ENCODE measurements at places on chromosomes 2 and 18.

- no peak for DNase-seq
Observed at GRCh38 chr2:101672047-101672446, 25.5 kb upstream of the MAP4K4 start.

DNA sequence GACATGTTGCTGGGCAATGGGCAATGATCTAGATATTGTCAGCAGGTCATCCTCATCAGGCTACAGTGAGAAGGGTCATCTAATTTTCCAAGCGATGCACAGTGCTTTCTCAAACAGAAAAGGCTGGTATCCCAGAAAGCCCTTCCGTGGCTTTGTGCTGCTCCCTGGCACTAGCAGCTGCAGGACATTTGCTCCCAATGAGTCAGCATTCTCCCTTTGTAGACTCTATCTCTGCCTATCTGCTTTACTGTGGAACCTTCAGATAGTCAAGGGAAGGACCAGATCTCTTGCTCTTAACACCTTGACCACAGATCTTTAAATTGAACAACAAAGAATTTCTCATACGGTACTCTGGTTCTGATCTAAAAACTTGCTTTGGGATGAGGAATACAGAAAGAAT lies 101.4 kb downstream of the CDH2 start:
- no peak for DNase-seq

DNA sequence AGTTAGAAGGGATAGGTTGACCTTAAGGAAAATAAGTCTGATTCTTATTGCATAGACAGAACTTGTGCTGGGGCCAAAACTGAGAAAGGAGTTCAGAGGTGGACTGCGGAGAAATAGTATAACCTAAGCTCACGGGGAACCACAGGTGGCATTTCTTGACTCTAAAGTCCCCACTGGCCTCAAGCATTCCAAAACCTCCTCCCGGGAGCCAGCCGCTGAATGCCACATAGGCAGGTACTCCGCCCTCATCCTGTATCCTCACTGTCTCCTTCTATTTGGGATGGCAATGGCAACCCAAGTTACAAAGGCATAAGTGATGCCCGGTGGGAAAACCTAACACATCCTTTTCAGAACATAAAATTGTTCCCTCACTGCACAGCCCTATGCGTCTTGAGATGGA lies 173.0 kb downstream of the SP3 start:
- DNase-seq: no peak

DNA sequence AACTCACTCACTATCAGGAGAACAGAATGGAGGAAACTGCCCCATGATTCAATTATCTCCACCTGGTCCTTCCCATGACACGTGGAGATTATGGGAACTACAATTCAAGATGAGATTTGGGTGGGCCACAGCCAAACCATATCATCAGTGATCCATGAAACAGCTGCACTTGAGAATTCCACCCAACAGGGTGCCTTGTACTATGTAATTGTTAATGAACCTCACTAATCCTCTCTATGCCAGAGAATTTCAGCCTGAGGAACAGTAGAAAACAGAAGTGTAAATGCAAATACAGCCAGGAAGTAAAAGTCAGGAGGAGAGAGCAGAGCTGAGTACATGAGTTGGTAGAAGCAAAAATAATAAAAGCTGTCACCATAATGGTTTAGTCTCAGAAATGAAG lies 261.4 kb downstream of the EPHA4 start:
- no peak for DNase-seq

DNA sequence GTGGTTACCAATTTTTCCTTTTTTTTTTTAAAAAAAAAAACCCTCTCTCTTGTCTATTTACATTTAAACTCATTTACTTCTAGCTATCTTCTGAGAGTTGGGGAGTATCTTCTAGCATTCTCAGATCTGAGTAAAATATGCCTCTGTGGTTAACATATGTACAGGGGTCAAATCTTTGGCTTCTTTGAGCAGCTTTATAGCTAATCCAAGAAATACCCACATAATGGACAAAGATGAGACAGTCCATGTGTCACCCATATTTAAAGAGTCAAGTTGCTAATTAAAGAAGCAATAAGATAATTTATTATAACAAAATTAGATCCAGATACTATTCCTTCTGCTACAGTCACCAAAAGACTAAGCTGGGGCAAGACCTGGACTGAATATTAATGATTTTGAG lies 139.0 kb upstream of the HNRNPA3 start:
- no peak for DNase-seq

- no peak for DNase-seq
Observed at GRCh38 chr2:188452084-188452483, 160.4 kb downstream of the GULP1 start.

DNA sequence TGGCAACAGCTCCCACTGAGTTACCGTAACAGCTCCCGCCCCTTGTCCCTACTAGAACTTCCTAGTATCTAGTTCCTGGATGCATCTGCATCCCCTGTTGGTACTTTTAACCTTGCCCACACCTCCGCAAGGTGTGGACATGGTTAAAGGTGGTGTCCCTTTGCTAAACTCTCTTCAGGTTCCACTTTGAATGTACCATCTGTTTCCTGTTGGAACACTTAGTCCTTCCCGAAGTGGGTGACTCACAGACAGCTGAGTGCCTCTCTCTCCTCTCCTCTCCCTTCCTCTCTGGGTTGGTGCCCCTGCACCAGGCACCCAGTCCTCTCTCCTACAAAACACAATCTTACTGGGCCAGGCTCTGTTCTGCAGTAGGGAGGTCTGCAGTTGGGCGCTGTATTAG lies 19.6 kb upstream of the REL start:
- DNase-seq: no peak

GRCh38 chr2:63792530-63792929 lies 49.2 kb upstream of the UGP2 start:
- DNase-seq: peak; percentile 51

DNA sequence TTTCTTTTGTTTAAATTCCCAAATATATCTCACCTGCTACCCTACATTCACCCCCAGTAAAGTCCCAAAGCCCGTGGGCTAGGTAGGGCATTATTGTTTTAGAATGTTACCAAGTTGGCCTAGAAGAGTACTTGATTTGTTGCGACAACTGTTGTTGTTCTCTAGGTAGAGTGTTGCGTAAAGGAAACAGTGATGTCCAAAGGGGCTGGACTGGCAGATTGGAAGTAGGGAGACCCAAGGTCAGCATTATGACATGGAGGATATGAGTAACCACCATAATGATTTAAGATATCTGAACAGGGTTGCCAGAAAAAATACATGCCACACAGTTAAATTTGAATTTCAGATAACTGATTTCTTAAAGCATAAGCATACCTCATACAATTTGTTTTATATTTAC lies 39.2 kb downstream of the SCN1A start:
- no peak for DNase-seq

DNA sequence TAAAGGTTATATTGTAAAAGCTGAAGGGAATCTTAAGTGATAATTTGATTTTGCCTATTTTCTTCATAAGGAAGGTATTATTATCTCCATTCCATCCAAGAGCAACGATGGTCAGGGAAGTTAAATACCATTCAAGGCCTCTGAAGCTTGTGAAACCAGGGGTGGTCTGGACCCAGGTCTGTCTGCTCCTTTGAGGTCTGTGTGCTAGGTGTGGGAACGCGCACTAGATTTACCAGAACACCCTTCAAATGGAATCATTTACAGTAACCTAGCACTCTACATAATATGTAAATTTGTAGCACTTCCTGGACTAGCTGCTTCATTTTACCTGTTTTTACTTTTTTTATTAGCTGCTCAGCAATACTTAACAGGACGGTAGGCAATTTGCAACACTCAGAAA lies 6.4 kb upstream of the TRIB2 start:
- DNase-seq: no peak

DNA sequence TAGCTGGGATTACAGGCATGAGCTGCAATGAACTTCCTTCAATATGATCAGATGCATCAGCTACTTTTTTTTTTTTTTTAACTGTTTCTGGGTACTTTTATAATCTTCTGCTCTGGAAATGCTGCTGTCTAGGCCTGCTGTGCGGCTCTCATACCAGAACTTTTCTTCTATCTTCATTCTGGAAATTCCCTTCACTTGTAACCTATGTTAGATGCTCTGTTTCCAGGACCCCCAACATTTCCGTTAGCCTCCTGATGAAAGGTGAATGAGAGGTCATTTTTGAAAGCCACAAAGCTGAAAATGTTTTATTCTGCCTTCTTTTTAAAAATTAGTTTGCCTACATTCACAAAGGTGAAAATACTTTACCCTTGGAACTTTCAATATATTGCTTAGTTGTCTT lies 8.6 kb downstream of the AGFG1 start:
- DNase-seq: no peak
